ENCODE measurements at places on chromosomes 16 and 17. TPM values are rescaled to one million over a fixed set of nuclear protein-coding genes. Genes with fewer than 3 reads are reported as not detected.

KRTAP4-3 gene
- total RNA-seq, result not detected

GRCh38 chr16:86496262-86496928 is 13.9 kb upstream of the FOXF1 start:
- H3K4me1 ChIP-seq, result peaks cover 3% of the 10 kb centered on the region
- no peaks in the 10 kb centered on the region for H3K36me3 ChIP-seq
- H3K4me3 ChIP-seq, result no peak overlapping the region

DNA sequence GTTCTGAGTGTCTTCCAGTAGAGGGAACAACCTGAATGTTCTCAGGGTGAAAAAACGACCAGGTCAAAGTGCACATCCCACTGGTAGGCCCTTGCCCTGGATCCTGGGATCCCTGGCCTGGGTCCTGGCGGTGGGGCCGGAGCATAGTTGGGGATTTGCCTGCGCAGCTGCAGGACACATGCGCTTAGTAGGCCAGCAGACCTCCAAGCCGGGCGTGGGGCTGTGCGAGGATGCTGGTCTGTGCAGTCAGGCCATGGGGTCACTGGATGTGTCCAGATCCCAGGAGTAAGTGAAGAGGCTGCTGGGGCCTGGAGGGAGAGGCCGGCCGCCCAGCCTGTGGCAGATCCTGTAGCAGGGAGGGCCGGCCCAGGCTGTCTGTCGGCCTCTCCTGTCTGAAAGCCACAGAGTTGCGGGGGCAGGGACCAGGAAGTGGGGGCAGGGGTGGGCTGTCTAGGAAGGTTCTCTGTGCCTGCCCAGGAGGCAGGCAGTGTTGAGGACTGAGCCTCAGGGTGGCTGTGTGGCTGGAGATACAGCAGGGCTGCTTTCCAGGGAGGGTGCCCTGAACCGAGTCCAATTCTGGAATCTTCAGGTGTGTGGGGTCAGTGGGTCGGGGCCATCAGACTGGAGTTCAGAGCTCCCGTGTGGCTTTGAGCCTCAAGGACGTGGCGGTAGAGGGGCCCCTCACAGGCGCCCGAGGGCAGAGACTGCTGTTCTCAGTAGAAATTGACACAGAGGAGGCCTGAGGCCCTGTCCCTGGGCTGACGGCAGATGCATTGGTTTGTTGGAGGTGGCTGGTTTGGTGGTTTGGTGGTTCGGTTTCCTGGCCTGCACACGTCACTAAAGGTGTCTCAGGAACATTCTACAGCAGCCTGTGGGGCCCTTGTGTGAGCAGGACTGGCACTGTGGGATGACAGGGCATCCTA is 17.2 kb upstream of the NUDT16L1 start:
- H3K4me1 ChIP-seq, result no peaks in the 10 kb centered on the region
- H3K4me3 ChIP-seq, result no peak overlapping the region
- no peaks in the 10 kb centered on the region for H3K36me3 ChIP-seq
- H3K27me3 ChIP-seq, result no peaks in the 10 kb centered on the region
- no peak overlapping the region for H3K27ac ChIP-seq

GRCh38 chr16:61797961-61798507 is 238.2 kb downstream of the CDH8 start:
- no peak overlapping the region for H3K27ac ChIP-seq
- no peaks in the 10 kb centered on the region for H3K36me3 ChIP-seq
- H3K4me3 ChIP-seq, result no peak overlapping the region
- no peaks in the 10 kb centered on the region for H3K27me3 ChIP-seq
- DNase-seq, result no peak
- no peaks in the 10 kb centered on the region for H3K4me1 ChIP-seq

G6PC3 gene
- total RNA-seq, result 42.7 TPM

ATAD5 gene
- 11.5 TPM for total RNA-seq

DNA sequence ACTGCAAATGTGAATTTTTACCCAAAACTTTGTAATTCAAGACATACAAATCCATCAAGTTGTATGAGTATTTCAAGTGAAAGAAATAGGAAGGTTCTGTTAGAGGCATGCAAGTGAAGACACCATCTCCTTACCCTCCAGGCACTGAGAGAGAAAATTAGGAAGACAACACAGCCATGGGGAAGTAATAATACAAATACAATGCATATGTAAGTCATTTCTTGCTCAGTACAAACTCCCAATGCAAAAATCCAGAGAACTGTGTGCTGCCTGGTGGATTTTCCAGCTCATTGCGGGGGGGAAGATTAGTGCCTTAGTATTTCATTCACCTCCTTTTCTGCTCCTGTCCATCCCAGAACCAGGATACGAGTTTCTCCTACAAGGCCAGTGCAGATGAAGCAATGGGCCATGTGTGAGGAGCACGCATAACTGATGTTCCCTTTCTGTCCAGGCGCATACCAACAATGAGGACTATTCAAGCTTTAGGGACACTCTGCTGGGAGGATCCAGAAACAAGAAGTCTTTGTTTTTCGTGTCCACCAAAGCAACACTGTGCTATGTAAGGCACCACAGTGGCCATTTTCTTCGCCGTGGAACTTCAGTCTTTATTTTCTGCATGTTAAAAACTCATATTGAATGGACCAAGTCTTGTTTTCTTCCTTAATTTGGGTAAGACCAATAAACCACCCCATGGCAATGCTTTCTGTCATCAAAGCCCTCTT is 143.7 kb upstream of the RCVRN start:
- no peak overlapping the region for H3K27ac ChIP-seq
- no peaks in the 10 kb centered on the region for H3K36me3 ChIP-seq
- no peak overlapping the region for H3K4me3 ChIP-seq
- H3K27me3 ChIP-seq, result no peaks in the 10 kb centered on the region
- H3K4me1 ChIP-seq, result no peaks in the 10 kb centered on the region

DNA sequence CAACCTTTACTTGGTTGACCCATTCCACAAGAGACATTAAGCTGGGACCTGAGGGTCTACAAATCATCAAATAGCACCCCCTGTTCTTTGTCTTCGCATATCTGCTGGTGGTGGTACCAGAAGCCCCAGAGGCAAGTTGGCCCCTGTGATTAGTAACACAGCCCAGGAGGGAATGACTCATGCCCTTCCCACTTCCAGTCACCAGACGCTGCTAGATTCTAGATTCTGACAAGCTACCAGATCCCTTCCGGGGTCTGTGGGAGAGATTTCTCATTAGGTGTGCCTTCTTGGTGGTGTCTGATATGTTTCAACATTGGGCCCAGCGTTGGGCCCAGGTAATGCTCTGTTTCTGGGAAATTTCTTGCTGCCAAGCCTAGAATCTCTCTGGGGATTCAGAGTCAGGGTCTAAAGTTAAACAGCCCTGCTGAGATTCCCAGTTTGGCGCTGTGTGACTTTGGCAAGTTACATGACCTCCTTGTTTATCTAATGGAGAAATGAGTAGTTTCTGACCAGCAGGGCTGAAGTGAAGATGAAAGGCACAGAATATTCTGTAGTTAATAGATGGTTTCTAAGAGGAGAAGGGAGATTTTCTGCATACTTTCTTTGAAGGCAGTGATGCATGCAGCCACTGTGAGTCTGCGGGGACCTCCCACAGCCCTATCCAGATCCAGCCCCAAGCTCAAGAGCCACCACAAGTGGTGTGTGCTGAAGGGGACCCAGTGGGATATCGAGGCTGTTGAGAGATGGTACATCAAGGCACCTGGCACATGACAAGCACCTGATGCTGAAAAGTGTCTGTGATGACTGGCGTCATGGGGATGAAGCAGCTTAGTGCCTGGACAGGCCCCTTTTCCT is 3.9 kb downstream of the TRPV2 start:
- H3K27ac ChIP-seq, result no peak overlapping the region
- H3K4me3 ChIP-seq, result no peak overlapping the region
- DNase-seq, result no peak
- H3K36me3 ChIP-seq, result no peaks in the 10 kb centered on the region
- H3K4me1 ChIP-seq, result peaks cover 15% of the 10 kb centered on the region
- no peaks in the 10 kb centered on the region for H3K27me3 ChIP-seq

DNA sequence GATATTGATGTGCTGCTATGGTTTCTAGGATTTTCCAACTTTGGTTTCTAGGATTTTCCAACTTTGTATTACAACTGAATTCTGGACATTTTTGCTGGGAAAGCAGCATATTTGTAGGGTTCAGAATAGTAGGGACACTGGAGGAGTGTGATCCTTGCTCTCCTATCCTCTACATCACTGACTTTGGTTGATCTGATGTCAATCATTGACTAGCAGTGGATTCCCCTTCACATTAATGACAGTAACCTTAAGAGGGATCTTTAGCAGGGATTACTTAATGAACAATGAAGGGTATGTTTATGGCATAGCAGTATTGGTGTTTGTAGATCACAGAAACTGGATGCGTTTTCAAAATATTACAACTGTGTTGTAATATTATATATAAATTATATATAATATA is 67.4 kb downstream of the MAP2K4 start:
- no peaks in the 10 kb centered on the region for H3K36me3 ChIP-seq
- H3K4me3 ChIP-seq, result no peak overlapping the region
- H3K27me3 ChIP-seq, result no peaks in the 10 kb centered on the region

DNA sequence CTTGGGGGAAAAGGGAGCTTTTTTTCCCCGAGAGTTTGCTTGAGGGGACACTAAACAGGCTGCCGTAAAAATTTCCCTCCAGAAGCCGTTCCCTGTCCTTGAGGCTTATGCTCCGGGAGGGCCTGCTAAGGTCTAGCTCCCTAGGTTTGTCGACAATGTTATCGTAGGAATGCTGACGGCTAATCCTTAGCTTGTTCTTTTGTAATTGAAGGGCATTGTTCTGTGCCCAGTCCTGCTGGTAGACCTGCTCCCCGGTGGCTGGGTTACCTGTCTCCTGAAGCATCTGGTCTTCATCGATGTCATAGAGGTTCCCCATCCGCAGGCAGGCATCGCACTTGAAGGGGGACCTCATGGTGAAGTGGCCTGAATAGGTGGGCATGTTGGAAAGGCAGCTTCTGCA is 418.7 kb downstream of the GRIN2A start:
- no peak overlapping the region for H3K4me3 ChIP-seq
- H3K4me1 ChIP-seq, result no peaks in the 10 kb centered on the region

GRCh38 chr16:1713933-1714332 is 7.9 kb downstream of the MAPK8IP3 start:
- peaks cover 43% of the 10 kb centered on the region for H3K4me1 ChIP-seq
- no peak for DNase-seq
- H3K27ac ChIP-seq, result peak overlapping the region; percentile 23
- H3K27me3 ChIP-seq, result no peaks in the 10 kb centered on the region
- no peak overlapping the region for H3K4me3 ChIP-seq

KRTAP4-1 gene
- total RNA-seq, result not detected

- no peaks in the 10 kb centered on the region for H3K4me1 ChIP-seq
- no peaks in the 10 kb centered on the region for H3K27me3 ChIP-seq
- H3K4me3 ChIP-seq, result no peak overlapping the region
- no peaks in the 10 kb centered on the region for H3K36me3 ChIP-seq
- H3K27ac ChIP-seq, result no peak overlapping the region
Observed at GRCh38 chr17:22145605-22146178, 453.4 kb downstream of the KCNJ18 start.

DNA sequence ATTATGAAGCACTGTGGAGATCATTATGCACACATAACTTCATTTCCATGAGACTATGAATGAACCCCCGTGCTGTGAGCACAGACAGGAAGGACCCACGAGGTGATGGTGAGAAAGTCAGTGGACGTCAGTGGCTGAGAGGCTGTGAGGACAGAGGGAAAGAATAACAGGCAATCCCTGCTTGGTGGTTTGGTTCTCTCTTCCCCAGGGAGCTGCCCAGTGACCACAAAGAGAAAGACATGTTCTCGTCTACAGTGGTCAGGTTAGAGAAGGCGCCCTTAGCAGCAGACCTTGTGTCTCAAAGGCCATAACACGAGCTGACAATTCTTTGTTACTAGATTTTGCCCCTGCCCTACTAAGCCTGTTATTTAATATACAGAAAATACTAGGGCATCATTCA is 609.2 kb downstream of the TOX3 start:
- no peaks in the 10 kb centered on the region for H3K27me3 ChIP-seq
- H3K36me3 ChIP-seq, result no peaks in the 10 kb centered on the region
- no peak overlapping the region for H3K4me3 ChIP-seq
- no peak overlapping the region for H3K27ac ChIP-seq
- no peaks in the 10 kb centered on the region for H3K4me1 ChIP-seq

DNA sequence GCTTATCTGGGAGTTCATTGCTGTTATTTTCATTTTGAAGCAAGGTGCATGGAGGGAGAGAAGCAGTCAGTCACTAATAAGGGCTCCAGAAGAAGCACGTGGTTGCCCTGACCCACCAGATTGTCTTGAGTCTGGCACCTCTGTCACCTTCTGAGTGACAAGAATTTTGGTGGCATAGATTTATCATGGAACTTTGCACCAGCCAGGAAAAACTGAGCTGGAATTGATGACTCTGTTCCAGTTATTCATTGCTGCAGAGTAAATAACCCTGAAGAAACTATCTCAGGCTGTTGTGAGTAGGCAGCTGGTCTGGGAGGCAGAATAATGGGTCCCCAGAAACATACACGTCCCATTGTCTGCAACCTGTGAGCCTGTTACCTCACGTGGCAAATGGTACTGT is 44.8 kb downstream of the HSD17B2 start:
- no peak overlapping the region for H3K27ac ChIP-seq
- no peak for DNase-seq
- H3K36me3 ChIP-seq, result no peaks in the 10 kb centered on the region
- H3K27me3 ChIP-seq, result no peaks in the 10 kb centered on the region
- H3K4me3 ChIP-seq, result no peak overlapping the region

GRCh38 chr16:19128454-19129200 is 14.9 kb downstream of the ITPRIPL2 start:
- no peak for DNase-seq
- H3K27me3 ChIP-seq, result no peaks in the 10 kb centered on the region
- no peak overlapping the region for H3K4me3 ChIP-seq
- H3K27ac ChIP-seq, result peak overlapping the region; percentile 25
- peaks cover 37% of the 10 kb centered on the region for H3K4me1 ChIP-seq
- no peaks in the 10 kb centered on the region for H3K36me3 ChIP-seq

- H3K4me1 ChIP-seq, result no peaks in the 10 kb centered on the region
- no peak for DNase-seq
- no peak overlapping the region for H3K4me3 ChIP-seq
- no peak overlapping the region for H3K27ac ChIP-seq
- H3K36me3 ChIP-seq, result no peaks in the 10 kb centered on the region
Observed at GRCh38 chr16:55572439-55572838, 6.0 kb downstream of the CAPNS2 start.

DNA sequence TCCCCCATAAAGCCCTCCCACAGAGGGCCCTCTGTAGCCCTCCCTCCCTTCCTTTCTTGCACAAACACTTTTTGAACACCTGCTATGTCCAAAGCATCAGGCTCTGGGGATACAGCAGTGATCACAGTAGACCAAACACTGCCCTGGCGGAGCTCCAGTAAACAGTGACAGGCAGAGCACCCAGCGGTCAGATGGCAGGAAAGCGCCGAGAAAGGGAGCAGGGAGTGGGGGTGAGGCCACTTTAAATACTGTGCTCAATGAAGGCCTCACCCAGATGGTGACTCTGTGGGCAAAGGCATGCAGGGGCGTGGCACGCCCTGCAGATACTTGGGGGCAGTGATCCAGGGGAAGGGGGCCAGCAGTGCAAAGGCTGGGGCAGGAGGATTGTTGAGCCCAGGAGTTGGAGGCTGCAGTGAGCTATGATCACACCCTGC is 7.6 kb downstream of the PRR29 start:
- no peak overlapping the region for H3K4me3 ChIP-seq
- H3K27me3 ChIP-seq, result no peaks in the 10 kb centered on the region
- H3K36me3 ChIP-seq, result no peaks in the 10 kb centered on the region

DNA sequence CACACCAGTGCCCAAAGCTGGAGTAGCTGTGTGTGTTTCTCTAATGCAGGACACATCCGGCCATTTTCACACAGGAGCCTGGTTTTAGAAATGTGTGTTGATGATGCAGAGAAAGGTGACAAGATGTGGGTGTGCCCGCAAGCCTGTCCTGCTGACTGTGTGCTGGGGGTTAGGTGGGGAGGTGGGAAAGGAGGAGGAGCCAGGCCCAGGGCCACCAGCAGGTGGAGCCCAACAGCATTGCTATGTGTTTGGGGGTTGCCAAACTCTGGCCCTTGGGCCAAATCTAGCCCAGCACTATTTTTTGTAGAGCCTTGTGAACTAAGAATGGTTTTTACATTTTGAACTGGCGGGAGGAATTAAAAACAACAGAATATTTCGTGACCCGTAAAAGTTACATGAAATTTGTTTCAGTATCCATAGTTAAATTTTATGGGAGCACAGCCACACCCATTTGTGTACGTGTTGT is 61.7 kb upstream of the LGALS9 start:
- H3K27me3 ChIP-seq, result no peaks in the 10 kb centered on the region
- DNase-seq, result no peak

CA7 gene
- not detected for total RNA-seq
